ENCODE measurements at places on chromosomes 1 and 21. TPM values are rescaled to one million over a fixed set of nuclear protein-coding genes. Genes with fewer than 3 reads are reported as not detected.

Gene DNAJC28
- 1.7 TPM for total RNA-seq

Gene ANKRD65
- under 0.01 TPM for total RNA-seq

Gene COL16A1
- 14.2 TPM for total RNA-seq

Gene CD84
- total RNA-seq, result not detected

Gene HEYL
- total RNA-seq, result 0.19 TPM

Gene PRKACB
- total RNA-seq, result 16.1 TPM

Gene GNG4
- under 0.01 TPM for total RNA-seq

Gene ZNF436
- 26.8 TPM for total RNA-seq

Gene TMEM51
- 7.0 TPM for total RNA-seq

Gene CELSR2
- 2.5 TPM for total RNA-seq

Gene KCNJ9
- not detected for total RNA-seq

Gene HCRTR1
- not detected for total RNA-seq

Gene LAD1
- total RNA-seq, result under 0.01 TPM

Gene PLOD1
- total RNA-seq, result 626 TPM

Gene NPPB
- 11.5 TPM for total RNA-seq

Gene CSMD2
- 0.56 TPM for total RNA-seq

Gene FCRL3
- total RNA-seq, result not detected

Gene PTGFRN
- 74.1 TPM for total RNA-seq

Gene CDK18
- 0.58 TPM for total RNA-seq

Gene LCE3D
- not detected for total RNA-seq

Gene PSMB2
- total RNA-seq, result 11.0 TPM

Gene GJC2
- 2.7 TPM for total RNA-seq

Gene OR2T6
- total RNA-seq, result not detected

Gene CAMK1G
- 0.77 TPM for total RNA-seq

Gene MYOC
- 0.28 TPM for total RNA-seq

Gene RABGGTB
- 110 TPM for total RNA-seq

Gene SYNJ1
- total RNA-seq, result 3.9 TPM

Gene SMPDL3B
- 0.28 TPM for total RNA-seq

Gene LRRC71
- total RNA-seq, result 0.56 TPM

Gene PLEKHN1
- 0.28 TPM for total RNA-seq

Gene SMYD3
- total RNA-seq, result 28.0 TPM

Gene ARHGAP30
- not detected for total RNA-seq

Gene PTPRU
- total RNA-seq, result 5.0 TPM

Gene ZC3H12A
- total RNA-seq, result 10.4 TPM

Gene AKR7A3
- 0.28 TPM for total RNA-seq

Gene INSRR
- not detected for total RNA-seq

Gene RHBG
- total RNA-seq, result not detected

Gene LMOD1
- 25.7 TPM for total RNA-seq

Gene MED8
- 57.2 TPM for total RNA-seq

Gene CCDC27
- total RNA-seq, result not detected

Gene PTGS2
- total RNA-seq, result 38.2 TPM

Gene FAM177B
- not detected for total RNA-seq

Gene RASSF5
- total RNA-seq, result 0.38 TPM

Gene HPCA
- not detected for total RNA-seq

Gene ANGPTL1
- total RNA-seq, result 4.6 TPM

Gene OR11L1
- total RNA-seq, result not detected

Gene RER1
- 126 TPM for total RNA-seq

Gene RGSL1
- not detected for total RNA-seq

Gene KLHL21
- 76.5 TPM for total RNA-seq

Gene PTGFR
- 16.9 TPM for total RNA-seq
